ENCODE measurements at places on chromosomes 7 and 10.

GRCh38 chr10:17684537-17684936 lies 40.6 kb downstream of the STAM start:
- DNase-seq, result no peak

- DNase-seq, result no peak
Observed at GRCh38 chr10:119762035-119762434, 36.2 kb downstream of the INPP5F start.

DNA sequence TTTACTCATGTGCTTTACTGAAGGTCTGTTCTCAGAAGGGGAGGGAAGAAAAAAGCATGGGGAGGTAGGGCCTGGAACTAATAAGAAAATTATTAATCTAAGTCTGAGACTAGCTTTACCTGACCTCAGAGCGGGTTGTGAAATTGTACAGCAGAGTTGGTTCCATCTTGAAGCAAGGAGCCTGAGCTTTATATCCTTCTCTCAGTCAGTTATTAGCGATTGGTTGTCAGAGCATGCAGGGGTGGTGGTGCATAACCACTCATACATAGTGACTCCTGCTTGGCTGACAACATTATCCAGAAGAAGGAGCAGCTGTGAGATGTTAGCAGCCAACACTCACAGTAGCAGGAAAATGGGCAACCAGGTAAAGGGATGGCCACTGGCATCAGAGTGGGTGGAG lies 976.3 kb upstream of the LRRTM3 start:
- DNase-seq, result no peak

- no peak for DNase-seq
Observed at GRCh38 chr10:77494327-77494726, 143.3 kb downstream of the KCNMA1 start.

DNA sequence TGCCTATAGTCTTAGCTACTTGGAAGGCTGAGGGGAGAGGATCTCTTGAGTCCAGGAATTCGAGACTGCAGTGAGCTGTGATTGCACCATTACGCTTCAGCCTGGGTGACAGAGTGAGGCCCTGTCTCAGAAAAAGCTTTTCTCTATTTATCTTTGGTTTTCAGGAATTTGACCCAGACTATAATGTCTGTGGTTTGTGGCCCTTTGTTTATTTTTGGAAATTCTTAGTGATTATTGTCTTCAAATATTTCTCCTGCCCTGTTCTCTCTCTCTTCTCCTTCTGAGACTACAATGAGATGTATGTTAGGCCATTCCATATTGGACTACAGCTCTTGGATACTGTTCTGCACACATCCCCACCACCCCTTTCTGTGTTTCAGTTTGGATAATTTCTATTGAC lies 4.7 kb downstream of the MUC12 start:
- no peak for DNase-seq

DNA sequence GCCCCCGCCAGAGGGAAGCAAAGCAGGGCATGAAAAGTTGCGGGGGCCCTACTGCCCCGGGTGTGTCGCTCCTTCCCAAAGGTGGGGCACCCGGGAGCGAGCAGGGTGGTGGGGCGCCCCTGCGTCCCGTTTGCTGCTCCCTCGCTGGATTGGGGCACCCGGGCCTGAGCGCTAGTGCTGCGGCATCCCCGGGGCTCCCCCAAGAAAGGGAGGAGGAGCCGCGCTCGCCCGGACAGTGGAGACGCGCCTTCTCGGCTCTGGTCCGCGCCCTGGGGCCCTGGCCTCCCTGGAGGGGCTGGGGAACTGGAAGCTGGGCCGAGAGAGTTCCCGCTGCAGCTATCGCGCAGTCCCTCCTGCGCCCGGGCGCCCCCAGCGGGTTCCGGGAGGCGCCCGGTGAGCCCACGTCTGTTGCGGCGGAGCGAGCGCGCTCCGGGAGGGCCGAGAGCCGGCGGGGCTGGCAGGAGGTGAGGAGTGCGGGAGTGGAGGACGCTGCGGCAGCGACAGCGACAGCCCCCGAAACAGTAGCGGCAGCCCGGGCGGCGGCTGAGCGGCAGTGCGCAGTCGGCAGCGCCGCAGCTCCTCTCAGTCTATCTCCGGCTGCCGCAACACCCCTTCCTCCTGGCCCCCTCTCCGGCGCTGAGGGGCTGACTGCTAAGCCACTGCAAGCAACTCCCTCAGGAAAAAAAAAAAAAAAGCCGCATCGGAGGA lies 504 bp upstream of the BMPER start:
- DNase-seq, result peak; percentile 36

DNA sequence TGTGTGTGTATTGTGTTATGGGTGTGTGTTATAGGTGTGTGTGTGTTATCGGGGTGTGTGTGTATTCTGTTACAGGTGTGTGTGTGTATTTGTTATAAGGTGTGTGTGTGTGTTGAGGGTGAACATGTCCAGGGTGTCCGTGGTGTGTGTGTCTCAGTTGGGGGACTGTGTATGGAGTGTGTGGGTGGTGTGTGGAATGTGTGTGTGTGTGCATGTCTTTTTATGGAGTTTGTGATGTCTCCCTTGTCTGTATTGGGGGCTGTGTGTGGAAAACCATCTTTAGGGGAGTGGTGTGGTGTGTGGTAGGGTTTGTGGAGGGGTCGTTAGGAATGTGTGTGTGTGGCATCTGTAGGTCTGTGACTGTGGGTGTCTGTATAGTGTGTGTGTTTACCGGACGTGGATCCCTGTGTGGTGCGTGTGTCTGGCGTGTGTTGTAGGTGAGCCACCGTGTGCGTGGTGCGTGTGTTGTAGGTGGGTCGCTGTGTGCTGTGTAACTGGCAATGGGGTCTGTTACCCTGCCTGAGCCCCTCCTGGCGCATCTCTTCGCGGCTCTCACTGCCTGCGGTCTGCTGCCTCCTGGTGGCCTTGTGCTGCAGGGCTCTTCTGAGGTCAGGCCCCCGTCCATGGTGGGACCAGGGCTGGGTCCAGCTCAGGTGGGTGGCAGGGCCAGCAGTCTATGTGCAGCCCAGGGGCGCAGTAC lies 61.7 kb downstream of the PALD1 start:
- DNase-seq, result peak; percentile 55

DNA sequence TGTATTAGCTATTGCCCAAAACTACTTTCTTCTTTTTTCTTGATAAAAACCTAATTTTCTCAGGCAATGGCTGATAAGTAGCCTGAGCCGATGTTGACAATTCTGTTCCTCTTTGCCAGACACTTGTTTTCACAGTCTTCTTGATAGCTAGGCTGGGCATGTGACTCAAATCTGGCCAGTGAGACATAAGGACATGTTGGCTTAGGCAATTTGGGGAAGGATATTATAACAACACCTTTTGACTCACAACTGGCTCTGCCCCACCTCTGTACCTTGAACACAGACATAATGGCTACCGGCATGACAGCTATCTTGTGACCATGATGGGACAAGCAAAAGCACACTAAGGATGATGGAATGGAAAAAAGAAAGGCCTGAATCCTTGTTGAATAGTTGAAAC lies 72.9 kb upstream of the GPR22 start:
- no peak for DNase-seq

DNA sequence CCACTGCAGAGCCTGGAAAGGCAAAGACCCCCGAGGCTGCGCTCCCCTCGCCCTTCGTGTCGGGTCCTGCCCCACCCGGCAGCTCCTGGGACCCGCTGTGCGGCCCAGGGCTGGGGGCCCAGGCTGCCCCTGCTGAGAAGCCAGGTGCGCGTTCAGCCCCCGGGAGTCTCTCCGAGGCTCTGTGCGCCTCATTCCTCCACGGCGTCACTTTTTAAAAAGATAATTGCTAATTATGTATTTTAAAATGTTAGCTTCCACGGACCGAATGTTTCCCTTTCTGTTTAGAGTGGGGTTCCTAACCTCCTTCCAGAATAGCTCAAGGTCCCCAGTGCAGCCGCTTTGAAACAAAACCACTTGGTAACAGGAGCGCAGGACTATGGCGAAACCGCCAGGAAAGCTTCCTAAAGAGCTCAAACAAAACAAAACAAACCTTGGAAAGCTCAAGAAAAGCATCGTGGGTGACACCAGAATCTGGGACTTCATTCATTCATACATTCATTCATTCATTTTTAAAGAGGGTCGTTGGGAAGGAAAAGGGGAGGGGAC lies 45.6 kb downstream of the PDIA4 start:
- DNase-seq, result peak; percentile 51

- no peak for DNase-seq
Observed at GRCh38 chr10:112960151-112960681, 10.2 kb downstream of the TCF7L2 start.

- no peak for DNase-seq
Observed at GRCh38 chr7:138575897-138576428, 115.9 kb downstream of the TRIM24 start.

DNA sequence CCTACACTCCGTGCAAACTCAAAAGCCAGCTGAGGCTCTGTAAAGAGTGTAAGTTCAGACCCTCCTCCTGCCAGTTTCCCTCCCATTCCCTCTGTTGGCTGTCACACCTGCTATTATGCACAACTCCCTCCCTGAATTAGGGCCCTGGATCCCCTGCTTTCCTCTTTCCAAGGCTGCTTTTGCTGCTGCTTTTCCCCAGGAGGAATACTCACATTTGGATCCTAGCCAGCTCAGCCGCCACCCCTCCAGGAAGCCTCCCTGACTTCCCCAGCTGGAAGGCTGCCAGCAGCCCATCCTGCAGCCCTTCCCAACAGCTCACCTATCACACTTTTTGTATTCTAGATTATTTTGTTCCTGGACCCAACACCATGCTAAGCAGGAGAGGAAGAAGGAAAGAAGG lies 40.9 kb upstream of the WDR11 start:
- DNase-seq, result no peak

Measured in activated T-cell treated with anti-CD3 and anti-CD28 coated beads, Interleukin-2, amount 50 U/mL, for 48 hours (primary cell).